ENCODE measurements at places on chromosomes 4 and X.

- no peak for DNase-seq
These were observed 436.6 kb downstream of the C4orf33 start for GRCh38 chr4:129532573-129532972.

GRCh38 chr4:168856312-168856711, 153.7 kb downstream of the CBR4 start:
- DNase-seq: peak; percentile 91

DNA sequence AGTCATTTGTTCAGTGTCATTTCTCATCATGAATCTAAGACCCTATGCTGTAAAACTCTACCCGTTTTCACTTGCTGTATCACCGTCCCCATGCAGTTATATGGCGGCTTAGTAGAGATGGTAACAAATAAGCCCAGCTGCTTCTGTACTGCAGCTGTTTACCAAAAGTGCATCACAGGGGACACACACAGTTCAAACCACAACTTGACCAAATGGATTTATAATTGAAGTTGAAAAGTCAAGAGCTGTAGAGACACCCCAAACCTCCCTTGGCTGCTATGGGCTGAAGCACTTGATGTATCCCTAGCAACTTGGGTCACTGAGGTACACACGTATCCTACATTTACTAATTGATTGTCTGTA, 219.0 kb upstream of the FGF13 start:
- DNase-seq: no peak

- peak; percentile 80 for DNase-seq
These were observed at the start of gene PKD2 for GRCh38 chr4:88007304-88008121. Gene PKD2 (plus strand): TSS chr4:88007635. CDS start chr4:88007734, 99 bp downstream.

DNA sequence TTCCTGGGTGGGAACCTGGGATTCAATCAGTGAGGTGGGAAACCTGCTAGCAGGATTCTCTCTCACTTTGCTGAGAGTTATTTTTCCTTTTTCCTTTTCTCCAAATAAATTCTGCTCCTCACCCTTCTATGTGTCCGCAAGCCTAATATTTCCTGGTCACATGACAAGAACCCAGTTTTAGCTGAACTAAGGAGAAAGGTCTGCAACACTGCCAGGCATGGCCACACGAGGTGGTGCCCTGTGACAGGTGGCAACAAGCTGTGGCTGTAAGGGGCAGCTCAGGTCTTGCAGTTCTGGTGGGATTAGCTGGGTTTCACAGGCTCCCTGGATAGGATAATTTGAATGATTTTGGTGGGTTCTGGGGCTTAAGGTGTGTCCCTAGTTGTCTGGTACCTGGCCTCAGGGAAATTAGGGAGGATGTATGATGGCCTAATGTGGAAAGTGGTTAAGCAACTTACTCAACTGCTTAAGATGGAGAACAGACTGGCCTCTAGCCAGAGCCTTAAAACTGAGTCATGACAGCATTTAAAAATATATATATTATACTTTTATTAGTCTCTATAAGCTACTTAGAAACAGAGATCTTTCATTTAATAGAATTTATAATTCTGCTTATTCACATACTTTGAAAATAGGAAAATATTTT, 215.0 kb downstream of the IL15 start:
- peak; percentile 10 for DNase-seq

DNA sequence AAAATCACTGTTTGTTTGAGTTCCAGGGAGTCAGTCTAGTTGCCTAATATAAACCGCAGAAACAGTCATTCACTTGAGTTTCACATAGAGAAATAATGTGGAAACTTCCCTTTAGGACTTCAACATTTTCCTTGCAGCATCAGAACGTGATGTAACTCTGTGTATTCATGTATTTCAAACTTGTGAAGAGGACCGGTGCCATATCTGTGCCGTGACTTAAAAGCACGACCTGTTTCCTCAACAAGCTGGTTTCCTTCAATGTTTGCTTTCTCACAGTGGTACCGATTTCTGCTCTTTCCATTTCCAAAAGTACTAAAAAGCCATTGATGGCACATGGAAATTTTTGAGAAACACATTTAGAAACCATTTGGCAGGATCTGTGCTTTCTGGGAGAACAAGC, 166.6 kb upstream of the RAPGEF2 start:
- DNase-seq: no peak

DNA sequence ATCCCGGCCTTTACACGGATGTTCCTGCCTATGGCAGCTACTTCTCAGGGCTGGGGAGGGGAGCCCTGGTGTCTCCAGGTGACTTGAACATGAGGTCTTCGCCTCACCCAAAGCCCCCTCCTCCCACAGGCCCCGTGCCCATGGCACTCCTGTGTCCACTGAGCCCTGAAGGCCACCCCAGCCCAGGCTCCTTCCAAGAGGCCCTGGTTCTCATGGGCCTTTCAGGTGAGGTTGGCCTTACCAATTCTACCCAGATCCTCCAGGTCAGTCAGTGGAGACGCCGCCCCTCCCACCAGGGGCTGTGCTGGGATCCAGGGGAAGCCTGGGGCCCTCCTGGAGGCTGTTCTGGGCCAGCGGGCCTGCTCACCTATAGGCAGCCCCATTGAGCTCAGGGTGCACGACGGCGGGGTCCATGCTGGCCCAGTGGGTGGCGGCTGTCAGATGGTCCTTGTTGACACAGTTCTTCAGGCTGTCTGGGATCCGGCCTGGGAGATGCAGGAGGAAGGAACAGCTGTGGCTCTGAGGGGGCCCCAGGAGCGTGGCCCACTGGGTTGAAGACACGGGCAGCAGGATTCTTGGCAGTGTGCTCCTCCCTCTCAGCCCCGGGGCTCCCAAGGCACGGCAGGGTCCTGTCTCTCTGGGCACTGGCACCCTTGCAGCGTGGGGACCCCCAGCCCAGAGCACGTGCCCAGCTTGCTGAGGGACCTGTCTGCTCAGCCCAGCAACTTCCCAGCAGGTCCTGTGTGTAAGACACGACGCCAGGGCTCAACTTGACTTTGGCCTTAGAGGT, 36.2 kb downstream of the CTBP1 start:
- DNase-seq: no peak

- DNase-seq: peak; percentile 27
These were observed 183.1 kb upstream of the S100G start for GRCh38 chrX:16466640-16467432.

DNA sequence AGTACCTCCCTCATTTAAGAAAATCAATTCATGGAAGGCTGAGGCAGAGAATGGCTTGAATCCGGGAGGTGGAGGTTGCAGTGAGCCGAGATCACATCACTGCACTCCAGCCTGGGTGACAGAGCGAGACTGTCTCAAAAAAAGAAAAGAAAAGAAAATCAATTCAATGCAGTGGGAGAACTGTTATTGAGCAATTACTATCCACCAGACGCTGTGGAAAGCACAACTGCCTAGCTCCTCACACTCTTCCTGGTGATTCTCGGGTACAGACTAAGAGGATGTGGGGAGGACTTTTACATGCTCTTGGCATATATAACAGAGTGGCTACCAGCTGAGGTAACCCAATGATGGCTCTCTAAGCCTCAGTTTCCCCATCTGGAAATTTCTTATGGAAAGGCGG, 2.7 kb upstream of the TMSB4X start:
- no peak for DNase-seq

DNA sequence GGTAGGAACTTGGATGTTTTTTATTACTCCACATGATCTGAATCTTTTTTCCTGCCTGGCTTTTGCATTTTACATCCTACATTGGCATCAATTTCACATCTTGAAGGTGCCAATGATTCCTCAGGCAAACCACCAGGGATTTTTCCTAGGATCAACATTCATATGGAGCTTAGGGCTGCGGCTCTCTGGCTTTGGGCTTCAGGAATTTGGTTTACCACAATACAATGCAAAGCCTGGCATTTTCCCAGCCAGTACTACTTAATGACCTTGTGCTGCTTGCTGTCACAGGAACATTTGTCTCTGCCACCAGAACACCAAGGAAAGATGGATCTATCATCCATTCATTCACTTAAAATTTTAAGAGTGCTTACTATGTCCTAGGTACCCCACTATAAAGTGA, 180.7 kb downstream of the PDGFC start:
- peak; percentile 85 for DNase-seq

- DNase-seq: no peak
These were observed 433 bp upstream of the ADH6 start for GRCh38 chr4:99219479-99219878.

GRCh38 chr4:139801895-139802294, 136.3 kb downstream of the MGST2 start:
- no peak for DNase-seq

DNA sequence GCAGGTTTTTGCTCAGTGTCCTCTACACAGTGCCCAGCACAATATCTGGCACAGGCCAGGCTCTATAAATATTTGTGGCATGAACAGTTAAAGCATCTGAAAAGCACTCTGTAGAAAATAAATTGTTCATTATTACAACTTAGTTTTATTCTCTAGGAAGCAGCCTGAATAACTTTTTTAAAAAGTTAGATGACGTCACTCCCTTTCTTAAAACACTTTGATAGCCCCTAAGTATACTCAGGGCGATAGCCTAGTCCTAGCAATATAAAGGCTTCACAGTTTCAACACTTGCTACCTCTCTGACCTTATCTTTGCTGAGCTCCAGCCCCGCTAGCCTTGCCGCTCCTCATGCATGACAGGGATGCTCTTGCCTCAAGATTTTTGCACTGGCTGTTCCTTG, 80.6 kb downstream of the GPM6A start:
- DNase-seq: no peak

- DNase-seq: peak; percentile 76
These were observed 30.9 kb downstream of the RASSF6 start for GRCh38 chr4:73589261-73589847.

- no peak for DNase-seq
These were observed 840 bp upstream of the RPL34 start for GRCh38 chr4:108619372-108620100.

- DNase-seq: peak; percentile 13
These were observed 324.2 kb downstream of the MAPK10 start for GRCh38 chr4:86035688-86036087.

GRCh38 chr4:145589916-145590702, 29.1 kb upstream of the MMAA start:
- no peak for DNase-seq

DNA sequence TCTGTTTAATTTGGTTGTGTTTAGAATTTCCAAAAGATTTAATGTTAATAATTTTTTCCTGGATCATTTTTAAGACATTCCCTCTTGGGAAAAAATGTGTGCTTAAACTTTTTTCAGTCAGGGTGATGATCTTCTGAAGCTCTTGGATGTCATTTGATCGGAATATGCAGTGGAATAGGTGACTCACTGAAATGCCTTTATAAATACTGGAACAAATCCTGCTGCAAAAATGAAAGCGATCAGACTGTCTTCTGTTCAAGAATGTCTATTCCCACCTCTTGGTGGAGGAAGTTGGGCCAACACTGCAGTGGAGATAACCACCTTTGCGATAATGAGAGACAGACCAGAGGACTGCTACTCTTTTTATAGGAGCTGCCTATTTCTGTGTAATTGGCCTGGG, 46.7 kb downstream of the LARP1B start:
- DNase-seq: peak; percentile 69

- DNase-seq: no peak
These were observed 197.9 kb downstream of the PRDM5 start for GRCh38 chr4:120724656-120725055.

- DNase-seq: no peak
These were observed 32.9 kb downstream of the PHKA2 start for GRCh38 chrX:18951032-18951431.

GRCh38 chr4:119314356-119314755, 7.6 kb downstream of the FABP2 start:
- DNase-seq: peak; percentile 65

- no peak for DNase-seq
These were observed 44.0 kb downstream of the ZNF518B start for GRCh38 chr4:10413177-10413576.

- peak; percentile 29 for DNase-seq
These were observed 90.6 kb downstream of the LRP2BP start for GRCh38 chr4:185304944-185305690.

GRCh38 chr4:92050875-92051274, 252.9 kb upstream of the GRID2 start:
- no peak for DNase-seq

DNA sequence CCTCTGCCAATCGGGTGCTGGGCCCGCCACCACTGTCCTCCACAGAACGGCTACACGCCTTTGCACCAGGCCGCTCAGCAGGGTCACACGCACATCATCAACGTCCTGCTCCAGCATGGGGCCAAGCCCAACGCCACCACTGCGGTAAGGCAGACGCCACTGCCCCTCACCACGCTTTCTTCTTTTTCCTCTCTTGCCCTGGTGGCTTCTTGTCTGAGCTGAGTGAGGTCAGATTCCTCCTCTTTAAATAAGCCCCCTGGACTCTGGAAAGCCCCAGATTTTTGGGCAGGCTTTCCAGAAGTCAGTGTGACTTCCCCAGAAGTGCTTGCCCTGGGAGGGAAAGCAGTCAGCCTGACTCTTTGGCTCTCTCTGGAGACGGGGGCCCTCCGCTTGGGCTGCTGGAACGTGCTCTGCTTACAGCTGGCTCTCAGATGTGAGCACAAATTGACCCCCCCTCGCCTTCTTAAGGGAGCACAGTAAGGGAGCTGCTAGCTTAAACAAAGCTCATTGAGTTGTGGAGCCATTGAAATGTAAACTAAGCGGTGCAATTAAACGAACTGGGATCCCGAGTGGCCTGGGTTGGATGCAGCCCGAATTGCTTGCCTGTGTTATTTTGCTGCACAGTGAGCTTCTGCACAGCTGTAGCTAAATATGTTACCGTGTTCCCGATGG, 243.1 kb downstream of the ANK2 start:
- DNase-seq: peak; percentile 66

GRCh38 chr4:136424052-136424451, 1108.2 kb downstream of the PCDH18 start:
- no peak for DNase-seq

GRCh38 chr4:104919406-104919805, 227.3 kb upstream of the TET2 start:
- no peak for DNase-seq

GRCh38 chr4:154529728-154530519, 20.3 kb downstream of the PLRG1 start:
- DNase-seq: no peak

DNA sequence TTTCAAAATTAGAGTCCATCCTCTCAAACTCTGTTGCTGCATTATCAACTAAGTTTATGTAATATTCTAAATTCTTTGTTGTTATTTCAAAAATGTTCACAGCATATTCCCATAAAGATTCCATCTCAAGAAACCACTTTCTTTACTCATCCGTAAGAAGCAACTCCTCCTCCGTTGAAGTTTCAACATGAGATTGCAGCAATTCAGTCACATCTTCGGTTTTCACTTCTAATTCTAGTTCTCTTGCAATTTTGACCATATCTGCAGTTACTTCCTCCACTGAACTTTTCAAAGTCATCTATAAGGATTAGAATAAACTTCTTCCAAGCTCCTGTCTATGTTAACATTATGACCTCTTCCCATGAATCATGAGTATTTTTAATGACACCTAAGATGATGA, 216.6 kb upstream of the SLC7A11 start:
- DNase-seq: no peak

DNA sequence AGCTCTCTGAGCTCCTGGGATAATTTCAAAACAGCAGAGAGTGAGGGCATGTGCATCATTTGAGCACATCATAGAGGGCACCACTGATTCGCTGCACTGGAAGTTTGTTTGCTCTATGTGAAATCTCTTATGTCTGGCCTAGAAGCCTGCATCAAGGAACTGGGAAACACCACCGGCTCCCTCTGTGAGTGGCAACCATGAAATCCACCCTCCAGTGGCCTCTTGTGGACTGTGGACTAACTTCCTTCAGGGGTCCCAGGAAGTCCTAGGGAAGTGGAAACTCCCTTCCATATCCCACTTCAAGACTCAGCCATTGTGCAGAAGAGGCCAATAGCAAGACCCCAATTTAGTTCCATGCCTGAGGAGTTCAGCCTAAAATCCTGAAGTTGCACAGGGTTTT, 48.0 kb upstream of the IGFBP7 start:
- DNase-seq: no peak

GRCh38 chrX:149007423-149007822, 497.7 kb downstream of the IDS start:
- DNase-seq: no peak

All from astrocyte of the spinal cord (primary cell).